Stimulated activated CD4-positive, alpha-beta T cell treated with anti-CD3 and anti-CD28 coated beads, Interleukin-1b, Interleukin-23, amount 100 ng/mL, for 1 hour (primary cell): ENCODE measurements at places on chromosomes 5 and 9.

DNA sequence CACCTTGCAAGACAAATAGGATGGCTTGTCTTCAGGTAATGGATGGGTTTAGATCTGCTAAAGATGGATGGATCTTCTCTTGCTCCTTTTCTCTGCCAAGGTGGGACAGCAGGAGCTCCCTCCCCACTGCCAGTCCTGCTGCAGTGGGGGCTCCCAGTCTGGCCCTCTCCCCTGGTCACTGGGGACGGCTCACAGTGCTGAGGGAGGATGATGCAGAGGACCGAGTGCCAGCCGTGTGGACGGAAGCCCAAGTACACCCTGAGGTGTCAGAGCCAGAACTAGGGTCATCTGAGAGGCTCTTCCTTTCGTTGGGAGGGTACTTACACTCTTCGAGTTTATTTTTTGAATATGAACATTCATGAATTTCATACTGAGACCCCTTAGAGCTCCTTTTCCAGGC lies 5.7 kb downstream of the CCDC69 start:
- no peak for DNase-seq

DNA sequence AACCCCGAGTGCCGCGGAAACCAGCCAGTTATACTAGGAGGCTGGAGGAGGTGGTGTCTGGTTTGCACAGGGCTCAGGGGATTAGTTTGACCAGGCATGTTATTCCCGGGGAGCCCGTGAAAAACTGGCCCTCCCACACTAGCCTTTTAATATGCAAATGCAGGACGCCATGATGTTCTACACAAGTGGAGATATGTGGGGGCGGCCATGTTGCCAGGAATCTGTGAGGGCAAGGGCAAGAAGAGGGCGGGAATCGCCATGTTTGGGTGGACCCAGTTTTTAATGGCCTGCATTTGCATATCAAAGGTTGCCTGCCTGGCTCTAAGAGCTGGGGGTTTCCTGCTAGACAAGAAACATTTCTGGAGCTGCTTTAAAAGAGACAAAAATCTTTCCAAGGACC lies 940.7 kb downstream of the CDH18 start:
- DNase-seq: no peak

- DNase-seq: no peak
Observed at GRCh38 chr5:82312373-82312856, 34.3 kb upstream of the RPS23 start.

GRCh38 chr9:99178912-99179872 lies 42.5 kb downstream of the ALG2 start:
- no peak for DNase-seq

DNA sequence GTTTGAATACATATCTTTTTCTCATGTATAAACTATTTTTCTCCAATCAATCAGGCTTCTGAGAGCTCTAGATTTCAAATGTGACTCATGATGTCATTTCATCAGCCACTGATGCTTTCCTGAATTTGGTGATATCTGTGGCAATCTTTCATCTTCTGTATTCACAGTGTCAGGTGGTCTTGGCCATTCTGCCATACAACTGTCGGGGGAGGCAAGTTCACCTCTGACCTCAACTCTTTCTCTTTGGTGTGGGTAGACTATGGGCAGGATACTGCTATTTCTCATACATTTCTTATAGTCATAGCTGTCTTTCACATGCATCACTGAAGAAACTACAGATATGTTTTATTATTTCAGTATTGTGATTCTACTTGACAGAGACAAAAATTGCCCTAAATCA lies 414.1 kb upstream of the MEF2C start:
- no peak for DNase-seq

DNA sequence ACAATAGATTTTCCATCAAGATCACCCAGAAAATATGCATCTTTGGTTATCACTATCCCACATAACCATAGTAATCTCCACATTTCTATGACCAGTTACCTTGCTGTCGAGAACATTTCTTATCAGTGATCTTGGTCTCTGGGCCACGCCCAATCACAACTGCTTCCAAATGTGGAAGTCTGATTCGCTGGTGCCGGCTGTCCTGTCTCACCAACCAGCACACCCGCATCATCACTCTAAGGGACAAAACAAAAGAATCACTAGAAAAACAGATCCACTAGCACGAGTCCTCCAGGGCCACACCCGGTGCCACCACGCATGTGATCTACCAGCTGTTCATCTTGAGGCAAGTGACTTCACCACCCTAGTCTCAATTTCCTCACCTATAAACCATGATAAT lies 11.8 kb downstream of the APTX start:
- DNase-seq: no peak

- DNase-seq: no peak
Observed at GRCh38 chr5:151196556-151197290, 27.2 kb downstream of the CCDC69 start.

DNA sequence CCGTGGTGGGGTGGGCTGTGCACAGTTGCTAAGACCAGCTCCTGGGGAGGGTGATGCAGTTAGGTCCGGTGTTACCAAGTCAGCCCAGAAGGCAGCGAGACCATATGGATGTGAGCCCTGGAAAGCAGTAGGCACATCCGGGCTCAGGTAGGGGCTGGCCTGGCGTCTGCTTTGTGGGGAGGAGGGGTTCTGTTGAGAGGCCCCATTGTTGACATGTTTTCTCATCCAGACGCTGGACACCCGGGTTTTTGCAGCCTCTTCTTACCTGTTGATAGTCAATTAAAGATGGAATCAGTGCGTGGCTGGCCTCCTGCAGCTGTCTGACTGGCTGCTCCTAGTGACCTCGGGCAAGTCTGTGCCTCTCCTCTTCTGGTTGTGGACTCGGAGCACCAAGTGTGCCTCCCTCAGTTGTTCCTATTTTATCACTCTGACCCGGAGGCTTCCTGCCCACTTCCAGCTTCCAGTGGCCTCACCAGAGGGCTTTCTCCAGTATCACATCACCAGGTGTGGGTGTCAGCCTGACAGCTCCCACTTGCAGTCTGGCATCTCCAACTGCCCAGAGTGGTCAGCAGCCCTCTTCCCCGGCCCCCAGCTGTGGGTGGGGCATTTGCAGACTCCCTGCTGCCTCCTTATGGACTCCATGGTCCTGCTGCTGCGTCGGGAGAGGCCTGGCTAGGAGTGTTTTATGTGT lies 90.8 kb downstream of the EHMT1 start:
- no peak for DNase-seq

DNA sequence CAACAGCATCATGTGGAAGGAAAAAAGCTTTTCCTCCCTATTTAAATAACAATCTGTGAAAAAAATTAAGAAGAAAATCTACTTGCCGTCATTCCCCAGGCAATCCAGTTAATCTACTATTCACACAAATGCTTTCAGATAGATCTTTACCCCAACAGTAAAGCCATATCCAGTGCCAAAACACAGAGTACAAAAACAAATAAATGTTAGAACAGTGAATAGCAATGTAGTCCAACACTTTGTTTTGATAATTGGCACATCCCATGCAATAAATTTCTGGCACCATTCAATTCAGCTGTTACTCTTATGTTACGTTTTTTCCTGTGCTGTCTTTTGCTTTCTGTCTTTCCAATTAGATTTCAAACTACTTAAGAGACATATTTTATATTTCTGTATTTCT lies 2245.5 kb upstream of the WWC1 start:
- DNase-seq: no peak

DNA sequence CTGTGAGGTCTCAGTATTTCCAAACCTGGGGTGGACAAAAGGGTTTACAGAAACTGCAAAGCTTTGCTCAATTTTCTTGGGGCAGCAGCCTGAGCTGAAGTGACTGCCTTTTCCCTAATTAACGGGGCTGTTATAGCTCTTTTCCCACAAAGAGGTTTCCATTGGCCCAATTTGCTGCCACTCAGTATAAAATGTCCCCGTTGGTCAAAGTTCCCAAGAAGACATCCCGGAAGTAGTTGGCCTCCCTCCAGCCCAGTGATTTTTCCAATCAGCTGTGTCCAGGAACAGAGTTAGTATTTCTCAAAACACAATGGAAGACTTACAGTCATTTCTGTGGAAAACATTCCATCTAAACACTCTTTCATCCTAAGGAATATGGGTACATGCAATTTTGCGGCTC lies 643.6 kb downstream of the ACTL7B start:
- no peak for DNase-seq

DNA sequence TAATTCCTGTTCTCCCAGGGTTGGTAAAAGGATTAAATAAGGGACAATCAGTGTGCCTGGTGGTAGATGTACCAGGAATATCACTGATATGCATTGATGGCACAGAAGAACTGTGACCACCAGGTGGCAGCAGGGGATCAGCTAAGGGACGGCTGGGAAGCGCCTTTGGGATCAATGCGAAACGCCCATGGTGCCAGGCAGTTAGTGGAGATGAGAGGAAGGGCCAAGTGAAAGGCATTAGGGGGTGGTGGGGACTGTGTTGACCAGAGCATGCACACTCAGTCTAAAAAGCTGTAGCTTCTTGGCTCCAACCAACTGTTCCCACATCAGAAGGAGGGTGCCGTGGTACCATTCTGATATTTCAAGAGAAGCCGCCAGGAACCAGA lies 55.6 kb downstream of the ARHGEF37 start:
- DNase-seq: no peak

- DNase-seq: no peak
Observed at GRCh38 chr5:1108023-1108864, 3.6 kb downstream of the SLC12A7 start.

GRCh38 chr5:91118796-91119195 lies 264.3 kb downstream of the ARRDC3 start:
- no peak for DNase-seq

DNA sequence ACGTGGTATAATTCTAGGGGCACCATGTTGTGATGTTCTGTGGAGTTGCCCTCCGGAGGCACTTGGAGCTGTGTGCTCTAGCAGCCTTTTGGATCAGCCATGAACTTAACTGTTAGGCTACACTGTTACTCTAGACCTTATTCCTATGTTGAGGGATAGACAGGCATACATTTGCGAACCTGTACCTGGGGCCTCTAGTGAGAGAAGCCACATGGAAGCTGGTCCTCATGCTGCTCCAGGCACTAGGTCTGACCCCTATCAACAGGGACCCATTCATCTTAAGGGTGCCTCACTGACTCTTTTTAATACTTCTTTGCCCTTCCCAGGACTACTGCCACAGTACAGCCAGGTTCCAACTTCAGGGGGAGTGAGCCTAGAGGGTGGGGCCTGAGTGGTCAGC lies 594.8 kb downstream of the RAB3C start:
- no peak for DNase-seq

DNA sequence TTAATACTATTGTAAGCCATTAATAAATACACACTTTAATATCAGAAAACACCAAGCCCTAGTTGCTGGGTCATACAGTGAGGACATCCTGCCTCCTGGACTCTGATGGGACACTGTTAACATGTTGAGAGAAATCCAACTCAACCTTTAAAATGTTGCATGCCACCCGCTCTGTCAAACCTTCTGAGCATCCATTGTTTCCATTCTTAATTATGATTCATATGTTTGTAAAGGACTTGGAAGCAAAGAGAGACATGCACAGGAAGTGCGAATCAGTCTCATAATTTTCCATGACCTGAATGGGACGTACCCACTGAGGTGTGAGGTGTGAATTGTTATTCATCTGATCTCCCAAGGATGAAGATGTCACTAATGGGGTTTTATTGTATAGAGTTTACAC lies 186.4 kb downstream of the CAAP1 start:
- no peak for DNase-seq

- no peak for DNase-seq
Observed at GRCh38 chr9:19030899-19031298, 2.1 kb downstream of the SAXO1 start.

DNA sequence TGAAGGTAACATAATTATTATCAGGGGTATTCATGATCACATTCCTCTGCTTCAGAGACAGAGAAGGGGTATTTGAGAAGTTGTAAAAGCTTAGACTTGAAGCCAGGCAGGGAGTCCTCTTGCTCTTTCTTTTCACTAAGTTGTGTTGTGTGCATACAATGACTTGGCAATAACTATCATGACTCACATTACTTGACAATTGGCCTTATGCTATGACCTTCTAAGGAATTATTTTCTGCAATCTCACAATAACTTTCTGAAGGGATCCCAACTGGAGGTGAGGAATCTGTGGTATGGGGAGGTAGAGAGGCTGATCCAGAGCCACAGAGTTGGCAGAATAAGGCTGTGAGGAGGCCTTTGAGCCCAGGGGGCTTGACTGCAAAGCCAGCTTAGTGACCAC lies 622.3 kb downstream of the MTRR start:
- no peak for DNase-seq

DNA sequence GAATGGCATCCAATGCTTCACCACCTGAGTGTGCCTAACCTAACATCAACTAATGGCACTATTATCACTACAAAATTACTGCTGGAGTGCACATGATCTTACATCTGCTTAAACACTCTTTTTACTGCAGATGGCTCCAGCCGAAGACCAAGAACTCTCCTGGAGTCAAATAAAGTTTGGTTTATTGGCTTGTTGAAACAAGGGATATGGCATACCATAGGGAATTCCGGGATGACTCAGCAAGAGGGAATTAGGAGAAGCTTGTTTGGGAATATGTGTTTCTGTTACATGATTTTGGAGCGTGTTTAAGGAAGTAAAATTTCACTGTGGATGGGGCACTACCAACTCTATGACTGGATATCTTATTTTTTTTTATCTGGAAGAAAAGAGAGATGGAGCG lies 872.6 kb downstream of the DTWD2 start:
- DNase-seq: no peak

DNA sequence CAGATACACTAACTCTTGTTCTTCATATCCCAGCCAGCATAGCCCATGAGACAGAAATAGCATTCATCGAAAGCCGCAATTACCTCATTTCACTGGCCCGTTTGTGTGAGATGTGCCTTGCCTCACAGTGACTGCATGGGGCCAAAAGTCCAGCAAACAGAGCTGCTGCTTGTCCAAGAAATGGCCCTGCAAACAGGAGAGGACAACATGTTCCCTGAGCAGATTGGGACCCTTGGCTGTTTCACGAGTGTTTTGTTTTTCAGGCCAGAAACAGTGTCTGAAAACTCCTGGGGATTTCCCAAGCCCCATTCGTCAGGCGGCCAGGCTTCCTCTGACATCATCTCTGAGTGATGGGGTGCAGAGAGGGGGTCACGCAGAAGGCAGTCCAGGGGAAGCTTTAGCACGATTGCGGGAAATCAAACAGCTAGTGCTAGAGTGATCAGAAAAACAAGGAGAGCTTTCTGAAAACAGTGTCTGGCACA lies 503.6 kb upstream of the PAPPA start:
- no peak for DNase-seq

DNA sequence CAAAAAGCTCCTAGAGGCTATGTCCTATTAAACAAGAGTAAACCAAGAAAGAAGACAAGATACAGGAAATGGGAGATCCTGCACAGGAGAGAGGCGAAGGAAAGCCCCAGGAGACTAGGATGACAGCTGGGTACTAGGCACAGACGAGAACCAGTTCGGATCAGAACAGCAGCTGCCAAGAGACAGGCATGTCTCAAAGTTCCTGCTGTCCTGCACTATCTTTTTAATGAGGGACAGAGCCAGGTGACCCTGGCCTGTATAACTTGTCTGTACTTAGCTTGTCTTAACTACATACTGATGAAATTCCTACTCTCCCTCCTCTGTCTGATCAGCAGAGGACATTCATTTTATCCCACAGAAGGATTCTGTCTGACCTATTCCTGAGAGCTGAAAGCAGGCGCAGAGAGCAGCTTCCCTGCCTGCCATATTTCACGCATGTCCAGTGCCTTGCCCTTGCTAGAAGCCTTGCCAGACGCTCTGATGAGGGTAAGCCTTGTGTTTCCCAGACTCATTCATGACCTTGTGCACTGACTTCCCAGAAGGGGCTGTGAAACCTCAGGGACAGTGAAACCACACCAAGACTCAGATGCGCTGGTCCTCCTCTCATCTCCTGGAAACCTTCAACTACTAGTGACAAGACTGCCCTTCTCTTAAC lies 24.7 kb downstream of the TSC1 start:
- no peak for DNase-seq
